ENCODE measurements at places on chromosomes 13 and 19.

DNA sequence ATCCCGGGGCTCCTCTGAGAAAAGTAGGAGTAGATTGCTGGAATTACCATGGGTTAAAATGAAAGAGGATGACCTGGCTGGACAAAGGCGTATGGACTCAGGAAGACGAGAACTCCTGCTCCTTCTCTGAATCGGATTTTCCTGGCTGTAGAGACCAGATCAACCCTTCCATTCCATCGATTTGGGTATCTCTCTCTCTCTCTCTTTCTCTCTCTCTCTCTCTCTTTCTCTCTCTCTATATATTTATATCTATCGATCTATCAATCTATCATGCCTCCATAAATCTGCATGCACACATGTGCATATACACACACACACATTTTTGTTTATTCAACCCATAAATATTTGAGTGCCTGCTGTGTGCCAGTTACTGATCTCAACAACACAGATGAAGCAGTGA is 234.9 kb downstream of the LMO7 start:
- DNase-seq, result no peak

- DNase-seq, result no peak
These were observed 540.4 kb downstream of the DIAPH3 start for GRCh38 chr13:59623206-59623915.

- peak; percentile 60 for DNase-seq
These were observed 1.6 kb upstream of the KLK10 start for GRCh38 chr19:51020988-51021651.

- DNase-seq, result no peak
These were observed 8.7 kb downstream of the PLPP2 start for GRCh38 chr19:282501-282900.

DNA sequence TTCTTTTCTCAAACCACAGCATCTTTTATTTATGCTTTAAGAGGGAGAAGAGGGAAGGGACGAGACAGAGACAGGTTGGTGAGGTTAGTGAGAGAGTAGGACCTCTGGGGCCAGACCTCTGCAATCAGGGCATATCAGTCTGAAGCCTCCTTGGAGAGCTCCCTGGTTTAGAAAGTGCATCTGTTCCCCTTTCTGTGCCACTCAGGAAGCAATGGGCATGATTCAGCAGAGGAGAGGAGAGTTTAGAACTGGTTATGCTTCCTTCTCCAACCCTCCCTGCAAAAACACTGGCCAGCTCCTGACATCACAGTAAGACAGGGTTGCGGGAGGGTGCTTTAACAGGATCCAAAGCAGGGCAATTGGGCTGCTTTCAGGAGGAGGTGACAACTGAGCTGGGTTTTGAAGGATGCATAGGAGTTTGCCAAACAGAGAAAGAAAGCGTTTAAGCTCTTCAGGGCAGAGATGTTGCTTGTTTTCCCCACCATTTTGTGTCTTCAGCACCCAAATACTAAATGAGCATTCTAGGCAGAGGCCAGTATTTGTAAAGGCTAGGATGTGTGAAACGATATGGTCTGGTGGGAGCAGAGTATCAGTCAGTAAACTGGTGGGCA is 33.1 kb downstream of the CERS4 start:
- DNase-seq, result no peak

DNA sequence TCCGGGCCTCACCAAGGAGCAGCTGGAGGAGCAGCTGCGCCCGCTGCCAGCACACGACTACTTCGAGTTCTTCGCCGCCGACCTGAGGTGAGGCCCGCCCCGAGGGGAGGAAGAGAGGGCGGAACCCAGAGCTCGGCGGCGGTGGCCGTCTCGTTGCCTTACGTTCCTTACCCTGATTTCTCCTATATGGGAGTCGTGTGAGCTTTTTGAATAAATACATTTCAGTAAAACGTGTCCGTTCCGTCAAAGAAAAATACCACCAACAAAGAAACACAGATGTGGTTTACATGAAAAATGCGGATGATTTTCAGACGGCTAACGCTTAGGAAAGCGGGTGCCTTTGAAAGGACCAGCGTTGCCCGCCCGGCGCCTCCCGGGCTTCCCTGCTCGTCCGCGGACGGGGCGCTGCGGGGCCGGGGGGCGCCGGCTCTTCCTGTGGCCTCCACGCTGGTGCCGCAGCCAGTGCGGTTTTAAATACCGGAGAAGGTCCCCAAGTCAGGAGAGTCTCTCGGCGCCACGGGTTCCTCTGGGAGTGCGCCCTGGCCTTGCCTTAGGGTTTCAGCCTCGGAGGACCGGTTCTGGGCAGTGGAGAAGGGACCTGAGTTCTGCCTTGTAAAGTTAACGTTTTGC is 755 bp downstream of the UPF3A start:
- DNase-seq, result peak; percentile 70

GRCh38 chr13:44730099-44730498 is 154.0 kb upstream of the TSC22D1 start:
- no peak for DNase-seq

GRCh38 chr13:73657821-73658540 is 476.2 kb downstream of the KLF12 start:
- DNase-seq, result no peak

- DNase-seq, result no peak
These were observed 5.4 kb upstream of the MBD3L3 start for GRCh38 chr19:7063764-7064418.

GRCh38 chr13:63377986-63378385 is 1962.3 kb upstream of the PCDH20 start:
- DNase-seq, result no peak
